Activated T-cell treated with anti-CD3 and anti-CD28 coated beads for 1 hour (primary cell): ENCODE measurements at places on chromosomes 3 and 15.

DNA sequence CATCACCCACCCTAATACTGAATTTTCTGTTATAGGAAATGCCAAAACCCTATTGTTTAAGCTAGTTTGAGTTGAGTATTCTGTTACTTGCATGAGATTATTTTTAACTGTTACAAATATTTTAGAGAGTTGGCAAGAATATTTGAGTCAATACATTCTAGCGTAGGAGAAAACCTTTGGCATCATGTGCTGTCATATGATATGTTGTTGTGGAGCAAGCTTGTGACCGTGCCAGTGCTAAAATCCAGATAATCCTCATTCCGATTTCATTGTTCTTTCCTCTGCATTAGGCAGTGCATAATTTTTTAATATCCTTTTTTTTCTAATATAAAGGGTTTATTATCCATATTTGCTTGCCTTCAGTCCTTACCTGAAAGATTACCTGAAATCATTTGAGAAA lies 168.0 kb upstream of the GMNC start:
- no peak for DNase-seq

GRCh38 chr3:128326051-128326823 lies 140.5 kb downstream of the DNAJB8 start:
- DNase-seq = no peak

DNA sequence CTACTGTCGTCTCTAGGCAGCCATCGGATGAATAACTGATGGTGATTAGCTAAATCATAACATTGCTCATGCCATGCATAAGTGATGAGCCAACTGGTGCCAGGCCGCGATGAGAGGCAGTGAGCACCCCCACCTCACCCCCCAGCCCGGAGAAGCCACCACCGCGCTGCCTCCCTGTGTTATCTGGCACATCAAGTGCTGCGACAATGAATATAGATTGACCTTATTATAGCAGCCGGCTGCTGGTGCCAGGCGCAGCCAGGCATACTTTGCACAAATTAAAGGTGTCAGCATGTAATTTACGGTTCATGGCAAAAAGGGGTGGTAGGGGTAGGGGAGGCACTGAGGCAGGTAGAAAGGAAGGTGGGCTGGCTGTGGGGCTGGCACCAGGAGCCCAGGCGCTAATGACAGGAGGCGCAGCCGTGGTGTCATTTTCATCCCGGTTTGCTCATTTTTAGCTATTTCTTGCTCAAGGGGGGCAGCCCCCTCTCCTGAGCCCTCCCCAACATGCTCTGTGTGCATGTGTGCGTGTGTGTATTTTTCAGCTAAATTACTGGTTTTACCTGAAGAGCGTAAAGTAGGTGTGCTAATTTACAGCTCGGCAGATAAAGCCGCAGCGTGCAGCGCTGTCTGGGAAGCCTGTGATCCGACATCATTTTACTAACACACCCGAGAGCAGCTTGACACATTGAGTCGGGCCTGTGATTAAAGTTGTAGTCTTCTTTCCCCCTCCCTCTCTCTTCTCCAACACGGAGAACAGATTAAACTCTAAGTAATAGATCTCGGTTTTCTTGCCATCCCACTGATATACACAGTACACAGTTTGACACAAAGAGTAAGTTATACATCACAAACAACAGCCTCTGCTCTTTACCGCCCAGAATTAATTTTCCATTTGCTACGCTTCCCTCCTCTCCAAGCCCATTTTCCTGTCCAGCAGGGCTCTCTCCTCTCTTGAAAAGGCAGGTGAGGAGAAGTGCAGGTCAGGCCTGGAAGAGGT lies 212.3 kb downstream of the RPLP1 start:
- DNase-seq = no peak

DNA sequence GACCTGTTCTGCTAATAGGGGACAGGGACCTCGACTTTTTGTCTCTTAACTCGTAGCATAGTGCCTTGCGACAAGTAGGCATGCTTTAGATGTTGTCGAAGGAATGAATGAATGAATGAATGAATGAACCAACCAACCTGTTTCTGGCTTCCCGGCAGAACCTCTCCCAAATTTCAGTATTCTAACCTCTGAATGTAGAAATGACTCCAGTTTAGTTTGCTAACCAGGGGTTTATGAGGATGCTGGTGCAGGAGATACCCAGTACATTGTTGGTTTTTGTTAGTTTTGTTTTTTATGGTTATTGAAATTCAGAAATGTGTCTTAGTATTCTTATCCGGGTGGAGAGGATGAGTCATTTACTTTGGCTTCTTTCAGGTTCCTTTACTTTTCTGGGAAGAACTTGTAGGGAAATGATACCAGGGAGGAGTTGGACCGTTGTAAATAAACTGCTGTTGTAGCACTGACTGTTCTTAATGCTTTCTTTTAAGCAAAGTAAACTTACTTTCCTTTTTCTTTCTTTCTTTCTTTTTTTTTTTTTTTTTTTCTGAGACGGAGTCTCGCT lies 29.6 kb upstream of the EHHADH start:
- DNase-seq = no peak

- DNase-seq = no peak
Observed at GRCh38 chr3:154023148-154023547, 98.0 kb upstream of the ARHGEF26 start.

DNA sequence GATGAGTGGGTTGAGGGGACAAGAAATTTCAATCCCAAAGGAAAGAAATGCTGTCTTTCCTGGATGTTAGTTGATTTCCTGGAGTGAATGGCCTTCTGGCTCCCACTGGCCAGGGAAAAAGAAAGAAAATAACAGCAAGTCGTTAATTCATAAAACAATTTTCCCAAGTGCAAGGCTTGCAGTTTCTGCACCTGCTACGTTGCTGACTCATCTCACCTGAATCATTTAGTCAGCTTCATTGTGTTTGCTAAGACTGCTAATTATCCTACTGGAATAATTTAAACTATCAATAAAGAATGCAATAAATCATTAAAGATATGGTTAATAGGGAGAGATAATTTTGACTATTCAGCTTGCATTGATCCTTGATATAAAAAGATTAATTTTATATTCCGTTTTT lies 387.6 kb downstream of the ROBO2 start:
- no peak for DNase-seq

GRCh38 chr15:63986185-63986680 lies 60.1 kb downstream of the DAPK2 start:
- no peak for DNase-seq

DNA sequence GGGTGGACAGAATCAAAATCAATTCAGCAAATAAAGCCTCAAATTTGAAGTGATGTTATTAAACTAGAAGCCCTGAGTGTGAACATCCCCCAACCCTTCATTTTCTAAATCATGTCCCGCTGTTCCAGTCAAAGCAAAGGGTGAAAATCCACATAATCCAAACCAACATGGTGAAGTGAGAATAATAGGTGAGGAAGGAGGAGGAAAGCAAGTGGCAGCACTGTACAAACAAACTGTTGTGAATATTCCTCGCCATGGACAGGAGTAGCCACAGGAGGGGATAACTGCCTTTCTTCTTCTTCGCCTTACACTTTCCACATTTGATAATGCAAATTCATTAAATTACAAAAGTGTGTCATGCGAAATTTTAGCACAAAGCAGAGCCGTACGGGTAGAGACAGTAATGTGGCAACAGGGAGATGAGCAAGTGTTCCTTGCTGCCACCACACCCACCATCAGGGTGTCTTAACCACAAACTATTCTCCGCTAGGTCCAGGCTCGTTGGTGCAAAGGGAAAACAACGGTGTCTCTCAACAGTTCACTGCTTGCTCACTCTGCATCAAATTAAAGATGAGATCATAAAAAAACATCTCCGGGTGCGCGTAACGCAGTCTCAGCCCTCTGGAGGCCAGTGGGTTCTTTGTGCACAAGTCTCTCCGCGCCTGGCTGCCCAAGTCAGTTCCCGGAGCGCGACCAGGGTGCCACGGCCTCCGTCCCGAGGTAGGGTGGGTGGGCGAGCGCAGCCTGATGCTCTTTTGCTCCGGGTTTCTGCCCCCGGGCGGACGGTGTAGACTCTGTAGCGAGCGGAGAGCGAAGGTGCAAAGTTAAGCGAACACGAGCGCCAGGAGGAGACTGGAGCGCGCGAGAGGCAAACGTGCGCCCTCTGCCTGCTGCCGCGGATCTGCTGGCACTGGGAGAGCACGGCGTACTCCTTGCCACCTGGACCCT lies 6.7 kb downstream of the EPHA3 start:
- DNase-seq = no peak

DNA sequence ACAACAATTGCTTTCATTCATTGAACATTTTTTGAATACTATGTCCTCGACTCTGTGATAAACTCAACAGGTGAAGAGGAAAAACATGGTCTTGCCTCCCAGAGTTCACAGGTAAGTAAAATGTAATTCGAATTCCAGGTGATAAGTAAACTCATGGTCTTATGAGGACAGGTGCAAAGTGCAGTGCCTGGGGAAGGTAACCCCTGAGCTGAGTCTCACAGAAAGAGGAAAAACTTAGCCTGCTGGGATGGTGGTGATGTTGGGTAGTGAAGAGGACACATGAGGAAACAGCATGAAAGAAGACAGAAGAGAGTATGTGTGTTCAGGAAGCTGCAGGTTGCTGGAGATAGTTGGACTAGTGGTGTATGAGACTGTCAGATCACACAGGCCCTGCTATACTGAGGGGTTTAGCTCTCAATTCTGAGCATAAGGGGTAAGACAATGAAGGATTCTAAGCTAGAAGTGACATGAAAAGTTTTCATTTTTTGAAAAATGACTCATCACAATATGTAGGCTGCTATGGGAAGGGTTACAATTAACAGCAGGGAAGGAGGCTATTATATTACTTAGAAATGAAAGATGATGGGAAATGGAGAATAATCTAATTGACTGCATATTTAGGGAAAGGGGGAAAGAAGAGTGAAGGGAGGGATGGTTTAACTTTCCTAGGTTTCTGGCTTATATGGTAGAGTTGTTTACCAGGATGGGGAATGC lies 111.3 kb downstream of the ISL2 start:
- no peak for DNase-seq

DNA sequence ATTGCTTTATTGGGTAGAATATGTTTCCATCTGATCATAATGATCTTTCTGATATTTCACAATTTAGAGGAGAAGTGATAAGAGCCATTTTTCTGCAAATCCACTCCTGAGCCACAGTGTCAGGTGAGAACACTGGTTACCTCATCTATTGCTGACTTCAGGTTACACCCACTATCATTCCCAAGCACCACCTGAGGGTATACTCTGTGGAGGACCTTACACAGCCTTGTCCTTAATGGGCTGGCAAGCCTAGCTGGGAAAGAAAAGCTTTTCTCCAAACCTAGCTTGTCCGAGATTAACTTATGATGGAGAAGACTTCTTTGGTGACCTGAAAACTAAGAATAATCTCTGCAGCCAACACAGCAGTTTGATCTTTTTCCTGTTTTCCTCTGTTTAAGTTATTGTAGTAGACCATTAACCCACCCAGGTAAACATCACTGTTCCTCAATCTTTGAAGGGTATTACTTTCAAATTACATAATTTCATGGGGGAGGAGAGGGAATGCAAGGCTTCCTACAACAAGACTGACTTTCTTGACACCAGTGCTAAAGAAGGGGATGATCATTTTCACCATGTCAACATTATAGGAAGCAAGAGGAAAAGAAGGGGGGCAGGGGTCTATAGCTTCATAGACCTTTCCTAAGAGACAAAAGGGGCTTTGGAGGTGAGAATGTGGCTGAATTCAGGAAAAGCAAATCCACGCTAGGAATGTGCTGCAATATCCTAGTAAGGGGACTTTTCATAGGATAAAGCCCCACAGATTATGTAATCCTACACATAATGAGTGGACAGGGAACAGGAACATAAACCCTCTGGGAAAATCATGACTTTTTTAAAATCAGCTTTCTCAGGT lies 1.7 kb downstream of the NCEH1 start:
- DNase-seq = no peak

DNA sequence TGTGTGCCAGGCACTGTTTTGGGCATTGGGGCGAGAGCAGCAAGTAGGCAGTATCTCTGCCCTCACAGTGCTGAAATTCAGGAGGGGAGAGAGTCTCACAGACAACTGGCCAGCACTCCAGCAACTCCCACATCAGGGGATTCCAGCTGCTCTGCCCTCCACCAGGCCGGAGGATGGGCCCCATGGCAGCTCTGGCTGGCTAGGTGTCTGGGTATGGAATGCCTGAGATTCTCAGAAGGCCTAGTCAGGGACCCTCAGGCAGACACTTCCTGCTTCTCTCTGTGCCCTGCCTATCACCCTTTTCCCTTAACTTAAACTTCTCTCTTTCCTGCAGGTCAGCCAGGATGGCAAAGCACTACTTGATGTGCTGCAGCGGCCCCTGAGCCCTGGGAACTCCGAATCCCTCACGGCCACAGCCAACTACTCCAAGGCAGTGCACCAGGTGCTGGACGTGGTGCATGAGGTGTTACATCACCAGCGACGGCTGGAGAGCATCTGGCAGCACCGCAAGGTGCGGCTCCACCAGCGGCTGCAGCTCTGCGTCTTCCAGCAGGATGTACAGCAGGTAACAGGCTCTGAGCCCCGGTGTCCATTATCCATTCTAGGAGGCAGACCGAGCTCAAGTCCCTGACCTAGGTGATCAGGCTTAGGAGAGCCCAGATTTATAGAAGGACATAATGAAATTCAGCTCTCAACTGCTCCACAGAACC lies 342.2 kb upstream of the ROPN1 start:
- DNase-seq = no peak

GRCh38 chr3:127131424-127132170 lies 61.3 kb upstream of the PRR23E start:
- no peak for DNase-seq

DNA sequence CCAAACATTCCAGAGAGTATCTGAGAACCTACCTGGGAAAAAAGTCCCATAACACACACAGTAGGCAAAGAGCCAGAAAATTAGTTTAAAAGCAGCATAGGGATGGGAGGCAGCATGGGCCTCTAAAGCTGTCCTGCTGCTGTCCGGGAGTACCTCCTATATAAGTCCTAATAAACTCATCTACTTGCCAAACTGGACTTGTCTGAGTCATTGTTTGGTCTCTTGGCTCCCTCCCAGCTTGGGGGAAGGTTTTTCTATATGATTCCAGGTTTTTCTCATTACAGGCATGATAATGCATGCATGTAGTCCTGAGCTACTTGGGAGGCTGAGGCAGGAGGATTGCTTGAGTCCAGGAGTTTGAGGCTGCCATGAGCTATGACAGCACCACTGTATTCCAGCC lies 17.5 kb upstream of the HACD2 start:
- no peak for DNase-seq

- DNase-seq = no peak
Observed at GRCh38 chr3:196740481-196741248, 1.0 kb downstream of the PAK2 start.

DNA sequence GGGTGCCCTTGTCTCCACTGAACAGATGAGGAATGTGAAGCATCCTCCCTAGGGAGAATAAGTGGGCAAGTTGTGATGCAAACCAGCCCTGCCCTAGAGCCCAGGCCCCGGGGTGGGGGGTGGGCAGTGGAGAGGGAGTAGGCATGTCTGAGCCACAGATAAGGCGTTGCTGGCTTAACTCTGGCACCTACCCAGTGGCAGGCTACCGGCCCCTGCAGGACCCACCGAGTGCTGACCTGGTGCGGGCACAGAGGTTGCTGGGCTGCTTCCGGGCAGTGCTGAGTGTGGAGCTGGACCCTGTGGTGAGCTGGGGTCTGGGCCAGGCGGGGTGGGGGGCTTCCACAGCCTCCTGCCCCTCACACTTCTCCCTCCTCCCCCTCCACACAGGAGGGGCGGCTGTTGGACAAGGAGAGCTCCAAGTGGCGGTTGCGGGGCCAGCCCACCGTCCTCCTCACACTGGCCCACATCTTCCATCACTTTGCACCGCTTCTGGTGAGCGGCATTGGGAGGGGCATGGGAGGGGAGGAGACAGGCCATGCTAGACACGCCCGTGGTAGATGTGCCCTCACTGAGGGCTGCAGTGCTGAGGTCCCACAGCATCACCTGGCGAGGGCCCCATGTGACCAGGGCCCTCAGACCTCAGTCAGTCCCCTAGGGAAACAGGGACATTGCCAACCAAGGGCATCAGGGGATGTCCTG lies 10.1 kb downstream of the RNF123 start:
- no peak for DNase-seq

GRCh38 chr3:102936511-102937045 lies 501.8 kb downstream of the ZPLD1 start:
- no peak for DNase-seq
